EL (cell line): ENCODE measurements at places on chromosomes 6 and 20.

DNA sequence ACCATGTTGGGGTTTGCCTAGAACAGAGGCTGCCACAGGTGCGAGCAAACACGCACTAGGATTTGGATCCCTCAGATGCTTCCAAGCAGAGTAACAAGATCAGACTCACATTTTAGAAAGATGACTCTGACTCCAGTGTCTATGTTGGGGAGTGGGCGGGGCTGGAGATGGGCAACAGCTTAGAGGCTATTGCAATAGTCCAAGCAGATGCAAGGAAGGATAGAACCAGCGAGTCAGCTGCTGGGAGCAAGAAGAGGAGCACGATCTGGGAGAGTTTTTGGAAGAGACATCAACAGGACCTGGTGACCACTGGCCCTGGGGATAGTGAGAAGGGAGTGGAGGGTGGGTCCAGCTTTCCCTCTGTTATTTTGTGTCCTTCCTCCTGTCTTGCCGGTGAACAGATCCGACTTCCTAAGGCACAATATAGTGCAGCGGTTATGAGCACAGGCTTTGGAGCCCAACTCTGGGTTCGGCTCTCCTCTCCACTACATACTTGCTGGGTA, 52.7 kb downstream of the FGD2 start:
- DNase-seq = peak; percentile 54

GRCh38 chr6:12164508-12164770, 125.7 kb upstream of the EDN1 start:
- DNase-seq = peak; percentile 46

DNA sequence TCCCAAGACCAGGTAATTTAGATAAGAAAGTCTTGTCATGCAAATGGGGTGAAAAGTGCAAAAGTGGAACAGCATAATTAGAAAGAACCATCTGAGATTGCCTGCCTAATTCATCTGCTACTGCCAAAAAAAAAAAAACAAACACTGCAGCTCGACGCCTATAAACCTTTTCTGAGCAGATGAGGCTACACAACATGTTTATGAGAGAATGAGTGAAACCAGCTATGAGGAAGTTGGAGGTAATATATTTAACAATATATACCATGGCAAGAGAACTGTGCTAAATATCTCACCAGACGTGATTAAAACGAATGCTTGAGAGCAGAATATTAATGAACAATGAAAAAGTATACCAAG, 50.0 kb downstream of the LAMA4 start:
- DNase-seq = no peak

- no peak for DNase-seq
Observed at GRCh38 chr20:13960525-13960924, 29.9 kb downstream of the SEL1L2 start.

DNA sequence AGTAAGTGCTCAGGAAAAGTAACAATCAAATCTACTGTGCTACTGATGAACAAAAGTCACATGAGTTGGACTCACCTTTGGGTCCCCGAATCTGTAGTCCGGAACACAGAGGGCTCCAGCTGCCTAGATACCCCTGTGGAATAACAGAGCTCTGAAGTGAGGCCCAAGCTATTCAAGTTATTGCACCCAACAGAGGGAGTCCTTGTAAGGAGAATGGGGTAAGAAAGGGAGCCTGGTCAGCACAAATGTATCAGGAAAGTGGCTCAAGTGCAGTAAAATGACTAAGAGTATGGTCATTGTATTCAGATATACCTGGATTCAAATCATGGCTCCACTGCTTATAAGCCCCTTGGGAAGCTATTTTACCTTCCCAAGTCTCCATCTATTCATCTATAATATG, 20.9 kb downstream of the EDN1 start:
- DNase-seq = peak; percentile 25

- DNase-seq = peak; percentile 78
Observed at GRCh38 chr6:44219053-44219814, 2.5 kb downstream of the MYMX start.

DNA sequence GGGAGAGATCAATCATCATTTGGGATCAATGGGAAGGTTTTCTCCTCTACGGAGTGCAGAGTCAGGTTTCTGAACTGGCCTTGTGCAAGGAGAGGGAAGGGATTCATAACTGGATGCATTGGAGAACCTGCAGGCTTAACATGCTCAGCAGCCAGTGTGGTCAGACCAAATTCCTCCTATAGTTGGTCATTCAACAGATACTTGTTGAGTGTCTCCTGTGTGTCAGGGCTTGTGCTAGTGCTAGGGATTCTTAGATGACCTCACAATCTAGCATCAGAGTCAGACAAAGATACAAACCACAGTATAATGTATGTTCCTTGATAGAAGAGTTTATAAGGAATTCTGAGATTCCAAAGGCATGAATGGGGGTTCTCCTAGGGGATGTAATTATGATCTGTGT, 23.9 kb downstream of the RALY start:
- DNase-seq = peak; percentile 97

- peak; percentile 37 for DNase-seq
Observed at GRCh38 chr6:116779573-116780164, 14.2 kb upstream of the FAM162B start.

- DNase-seq = no peak
Observed at GRCh38 chr6:38187325-38187724, 367.8 kb downstream of the ZFAND3 start.
